ENCODE measurements at places on chromosomes 13 and 19.
A peak's percentile ranks its signal among the peaks of the same experiment; 100 is the strongest.

GRCh38 chr13:46100191-46100815, 4.5 kb downstream of the CPB2 start:
- DNase-seq = no peak

- DNase-seq = no peak
Observed at GRCh38 chr19:52638601-52639000, 446 bp upstream of the ZNF83 start.

GRCh38 chr13:98528663-98529064, 48.2 kb downstream of the STK24 start:
- no peak for DNase-seq

DNA sequence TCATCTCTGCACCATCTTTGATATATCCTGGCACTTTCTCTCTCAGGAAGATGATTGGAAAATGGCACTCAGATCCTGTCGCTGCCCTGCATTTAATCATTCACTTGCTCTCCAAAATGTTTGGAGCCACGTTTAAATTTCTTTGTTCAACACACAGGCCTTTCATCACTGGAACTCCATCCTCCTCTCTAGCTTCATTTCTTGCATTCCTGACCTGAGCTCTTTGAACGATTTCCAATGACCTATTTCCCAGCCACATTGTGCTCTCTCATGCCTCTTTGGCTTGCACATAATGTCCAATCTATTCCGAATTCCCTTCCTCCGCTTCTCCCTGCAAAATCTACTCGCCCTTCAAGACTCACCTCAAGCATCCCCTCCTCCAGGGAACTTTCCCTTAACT, 287.4 kb upstream of the NBEA start:
- DNase-seq = no peak

DNA sequence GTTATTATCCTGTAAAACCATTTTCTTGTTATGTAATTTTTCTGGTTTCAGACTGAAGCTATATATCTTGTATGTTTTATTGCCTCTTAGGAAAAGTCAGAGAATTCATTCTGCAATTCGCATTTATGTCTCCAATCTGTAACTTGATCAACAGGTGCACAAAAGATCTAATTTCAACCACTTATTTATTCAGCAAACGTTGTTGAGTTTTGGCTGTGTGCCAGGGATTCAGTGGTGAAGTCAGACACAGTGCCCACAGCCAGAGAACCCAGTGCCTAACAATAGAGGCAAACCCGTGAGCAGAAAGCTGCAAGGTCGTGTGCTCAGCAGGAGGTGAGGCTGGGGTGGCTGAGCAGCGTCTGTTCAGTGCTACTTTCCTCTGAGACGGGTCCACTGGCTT, 119.5 kb upstream of the MCF2L start:
- DNase-seq = no peak

- DNase-seq = peak; percentile 75
Observed at GRCh38 chr19:12668932-12669269, 2.3 kb downstream of the WDR83 start.

DNA sequence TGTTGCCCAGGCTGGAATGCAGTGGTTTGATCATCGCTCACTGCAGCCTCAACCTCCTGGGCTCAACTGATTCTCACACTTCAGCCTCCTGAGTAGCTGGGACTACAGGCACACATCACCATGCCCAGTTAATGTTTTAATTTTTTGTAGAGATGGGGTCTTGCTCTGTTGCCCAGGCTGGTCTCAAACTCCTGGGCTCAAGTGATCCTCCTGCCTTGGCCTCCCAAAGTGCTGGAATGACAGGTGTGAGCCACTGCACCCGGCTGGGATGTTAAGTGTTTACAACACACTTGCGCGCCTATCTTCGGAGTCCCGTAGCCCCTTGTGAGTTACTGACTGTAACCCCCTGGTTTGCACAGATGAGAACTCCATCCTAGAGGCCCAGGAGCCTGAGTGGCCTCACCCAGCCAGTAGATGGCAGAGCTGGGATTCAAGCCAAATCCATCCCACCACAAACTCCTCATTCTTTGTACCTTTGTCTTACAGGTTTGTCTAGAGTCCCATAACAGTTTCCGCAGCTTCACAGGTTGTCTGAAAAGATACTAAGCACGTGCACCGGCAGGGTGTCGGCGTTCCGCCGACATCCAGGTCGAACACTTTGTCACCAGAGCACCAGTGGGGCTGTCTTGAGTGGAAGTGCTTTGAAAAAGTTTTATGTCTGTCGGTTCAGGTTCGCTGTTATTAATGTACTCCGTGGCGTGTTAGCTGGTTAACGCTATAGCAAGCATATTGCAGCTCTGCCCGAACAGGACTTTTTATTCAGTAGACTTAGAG, 14.7 kb downstream of the MAG start:
- DNase-seq = no peak

- DNase-seq = no peak
Observed at GRCh38 chr13:70339738-70340137, 231.5 kb upstream of the KLHL1 start.

- no peak for DNase-seq
Observed at GRCh38 chr19:55197528-55197927, 11.8 kb downstream of the PTPRH start.

DNA sequence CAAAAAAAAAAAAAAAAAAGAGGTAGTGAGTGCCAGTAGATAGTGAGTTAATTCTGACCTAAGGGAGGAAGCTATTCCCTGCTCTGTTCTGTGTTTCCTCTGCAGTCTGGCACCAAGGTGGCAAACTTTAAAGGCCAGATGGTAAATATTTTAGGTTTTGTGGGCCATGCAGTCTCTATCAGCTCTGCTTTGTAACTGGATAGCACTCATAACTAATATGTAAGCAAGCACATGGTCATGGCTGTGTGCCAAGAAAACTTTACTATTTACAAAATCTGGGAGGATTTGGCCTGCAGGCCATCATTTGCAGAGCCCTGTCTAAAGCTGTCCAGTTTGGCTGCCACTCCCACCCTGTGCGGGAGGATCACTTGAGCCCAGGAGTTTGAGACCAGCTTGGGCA, 4.3 kb downstream of the PIN1 start:
- DNase-seq = no peak

DNA sequence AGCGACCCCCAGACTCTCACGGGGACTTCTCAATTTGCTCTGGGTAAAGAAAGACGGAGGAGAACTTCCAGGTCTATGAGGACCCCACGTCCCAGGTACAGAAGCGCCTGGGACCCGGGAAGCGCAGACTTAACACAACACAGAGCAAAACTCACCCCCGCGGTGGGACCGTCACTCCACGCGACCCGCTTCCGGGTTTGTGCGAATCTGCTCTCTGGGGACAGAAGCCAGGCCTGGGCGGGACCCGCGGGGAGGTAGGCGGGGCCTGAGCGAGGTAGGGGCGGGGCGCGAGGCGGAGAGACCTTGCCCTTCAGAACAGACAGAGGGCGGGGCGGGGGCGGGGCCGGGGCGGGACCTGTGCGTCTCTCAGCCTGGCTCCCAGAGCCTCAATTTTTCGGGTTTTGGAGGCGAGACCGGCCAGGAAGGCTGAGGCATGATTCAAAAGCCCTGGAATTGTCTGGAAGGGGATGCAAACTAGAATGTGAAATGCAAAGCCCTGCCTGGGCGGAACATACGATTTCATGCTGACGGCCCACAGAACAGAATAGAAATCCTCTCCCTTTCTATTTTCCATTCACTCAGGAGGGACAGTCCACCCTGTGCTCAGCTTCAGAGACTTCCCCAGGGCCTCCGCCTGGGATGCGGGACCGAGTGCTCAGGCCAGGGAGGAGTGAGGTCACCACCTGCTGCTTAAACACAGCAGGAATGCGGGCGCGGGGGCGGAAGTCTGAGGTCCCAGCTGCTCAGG, 19.3 kb upstream of the ZNF888 start:
- peak; percentile 92 for DNase-seq

- DNase-seq = no peak
Observed at GRCh38 chr19:34188408-34188807, 16.1 kb downstream of the LSM14A start.

- no peak for DNase-seq
Observed at GRCh38 chr13:77492982-77493381, 42.5 kb upstream of the SCEL start.

DNA sequence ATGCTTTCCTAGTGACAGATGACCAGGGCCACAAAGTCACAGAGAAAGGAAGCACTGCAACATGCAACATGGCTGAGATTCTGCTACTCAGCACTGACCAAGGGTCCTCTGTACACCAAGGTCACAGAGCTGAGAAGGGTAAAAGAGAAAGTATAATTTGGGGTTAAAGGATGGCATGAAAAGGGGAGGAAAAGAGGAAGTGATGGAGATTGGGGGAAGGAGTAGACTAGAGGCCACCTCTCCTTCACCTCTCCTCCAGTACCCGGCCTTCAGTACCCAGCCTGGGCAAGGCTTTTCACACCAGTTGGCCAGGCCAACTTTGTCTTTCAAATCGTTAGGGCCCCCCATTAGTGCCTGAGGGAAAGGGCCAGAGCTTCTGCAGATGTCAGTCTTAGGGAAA, 6.3 kb upstream of the RPS19 start:
- no peak for DNase-seq

DNA sequence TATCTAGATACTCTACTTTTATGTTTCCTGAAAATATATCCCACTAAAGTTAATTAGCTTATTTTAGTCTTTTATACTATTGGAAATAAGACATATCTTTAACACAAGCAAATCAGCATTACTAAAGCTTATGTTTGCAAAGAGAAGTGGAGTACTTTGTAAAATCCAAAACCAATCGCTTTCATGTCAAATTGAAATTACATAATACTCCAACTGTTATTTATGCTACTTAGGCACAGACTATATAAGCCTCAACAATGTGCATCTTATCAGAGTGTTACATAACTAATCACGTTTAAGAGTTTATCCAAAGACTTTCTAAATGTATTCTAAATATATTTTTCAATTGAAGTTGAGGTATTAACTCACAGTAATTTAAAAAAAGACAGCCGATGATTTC, 200.0 kb downstream of the PCDH20 start:
- no peak for DNase-seq

DNA sequence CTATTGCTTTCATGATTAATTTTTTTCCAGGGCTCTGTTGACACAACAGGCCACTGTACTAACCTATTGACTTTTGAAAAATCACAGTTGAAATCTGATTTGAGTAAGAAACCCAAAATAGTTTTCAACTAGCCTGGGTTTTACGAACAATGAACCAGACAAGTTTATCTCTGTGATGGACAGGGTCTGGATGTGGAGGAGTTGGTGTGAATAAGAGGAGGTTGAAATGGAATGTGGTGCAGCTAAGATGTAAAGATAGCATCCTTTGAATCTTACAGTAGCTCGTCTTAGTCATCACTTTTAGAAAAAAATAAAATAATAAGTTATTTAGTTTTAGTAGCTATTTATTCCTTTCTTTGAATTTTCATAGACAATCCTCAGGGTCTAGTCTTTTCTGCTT, 8.3 kb upstream of the OXGR1 start:
- no peak for DNase-seq

DNA sequence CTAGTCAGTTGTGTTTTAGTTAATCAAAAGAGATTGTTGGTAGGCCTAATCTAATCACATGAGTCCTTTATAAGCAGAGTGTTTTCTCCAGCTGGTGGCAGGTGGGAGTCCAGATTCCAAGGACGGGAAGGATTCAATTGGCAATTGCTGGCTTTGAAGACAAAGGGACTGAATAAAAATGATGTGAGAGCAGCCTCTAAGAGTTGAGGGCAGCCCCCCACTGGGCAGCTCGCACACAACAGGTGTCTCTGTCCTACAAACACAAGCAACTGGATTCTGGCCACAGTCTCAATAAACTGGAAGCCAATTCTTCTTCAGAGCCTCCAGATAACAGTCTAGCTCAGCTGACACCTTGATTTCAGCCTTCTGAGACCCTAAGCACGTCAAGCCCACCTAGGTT, 915.2 kb downstream of the PCDH9 start:
- no peak for DNase-seq

- no peak for DNase-seq
Observed at GRCh38 chr19:53642381-53643099, 10.7 kb downstream of the DPRX start.

DNA sequence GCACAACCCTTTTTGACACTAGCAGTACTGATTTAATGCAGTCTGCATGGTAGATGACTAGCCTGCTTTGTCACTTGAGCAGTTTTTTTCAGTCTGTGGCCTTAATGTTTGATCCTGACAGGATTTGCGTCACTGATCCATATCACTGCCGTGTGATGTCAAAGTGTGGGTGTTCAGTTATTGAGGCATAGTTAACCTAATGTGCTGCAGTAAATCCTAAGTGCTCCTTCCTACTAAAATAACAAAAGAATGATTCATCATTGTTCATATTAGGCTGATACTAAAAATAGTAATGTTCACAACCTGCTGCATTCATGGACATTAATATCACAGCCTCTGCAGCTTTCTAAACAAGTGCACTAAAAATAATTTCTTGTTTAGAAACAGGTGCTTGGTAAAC, 121.9 kb upstream of the MLNR start:
- peak; percentile 12 for DNase-seq

DNA sequence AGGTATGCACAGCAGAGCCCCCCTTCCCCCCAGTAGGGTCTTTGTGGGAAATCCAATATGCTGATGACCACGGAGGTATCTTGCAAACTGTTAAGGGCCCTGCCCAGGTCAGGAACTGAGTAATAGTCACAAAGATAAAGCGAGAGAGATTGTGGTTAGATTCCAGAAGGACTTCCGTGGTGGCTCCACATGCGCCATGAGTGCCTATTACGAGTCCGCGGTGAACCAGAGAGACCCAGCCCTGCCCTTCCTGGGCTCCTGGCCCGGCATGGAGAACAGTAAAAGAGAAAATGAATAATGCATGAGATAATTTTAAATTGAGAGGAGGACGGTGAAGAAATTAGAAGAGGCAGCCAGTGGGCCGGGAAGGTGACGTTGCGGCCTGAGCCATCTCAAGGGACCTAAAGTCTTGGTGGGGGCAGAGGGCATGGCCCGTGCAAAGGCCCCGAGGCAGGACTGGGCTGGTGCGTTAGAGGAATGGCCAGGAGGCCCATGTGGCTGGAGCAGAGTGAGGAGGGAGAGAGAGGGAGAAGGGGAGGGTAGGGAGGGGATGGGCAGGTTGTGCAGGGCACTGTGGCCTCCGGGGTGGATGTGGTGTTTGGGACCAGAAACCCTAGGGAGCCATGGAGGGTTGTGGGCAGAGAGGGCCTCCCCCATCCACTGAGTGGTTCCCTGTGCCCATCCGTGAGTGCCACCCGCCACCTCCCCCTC, 46.6 kb upstream of the NFIC start:
- no peak for DNase-seq

- DNase-seq = no peak
Observed at GRCh38 chr19:33242131-33242530, 16.5 kb upstream of the SLC7A10 start.

DNA sequence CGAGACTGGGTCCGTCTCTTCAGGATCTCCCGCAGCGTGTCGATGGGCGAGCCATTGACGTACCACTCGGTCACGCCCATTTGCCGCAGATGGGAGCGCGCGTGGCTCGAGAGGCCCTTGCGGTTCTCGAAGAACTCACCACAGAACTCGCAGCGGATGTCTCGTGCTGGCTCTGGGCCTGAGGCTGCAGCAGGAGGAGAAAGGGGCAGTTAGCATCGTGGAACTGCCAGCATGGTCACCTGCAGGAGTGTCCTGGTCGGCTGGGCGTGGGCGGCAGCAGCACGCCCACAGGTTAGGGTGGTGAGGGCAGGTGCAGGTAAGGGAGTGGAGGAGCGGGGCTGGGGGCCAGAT, 8.5 kb upstream of the AKAP8L start:
- DNase-seq = no peak
